ENCODE measurements at places on chromosomes 5 and 9.

GRCh38 chr5:1405539-1406530 is 39.4 kb downstream of the SLC6A3 start:
- no peak for DNase-seq

- DNase-seq, result no peak
Measured at GRCh38 chr9:101705135-101705661, 33.2 kb downstream of the GRIN3A start.

GRCh38 chr5:176659860-176660461 is 12.7 kb downstream of the TSPAN17 start:
- DNase-seq, result no peak

DNA sequence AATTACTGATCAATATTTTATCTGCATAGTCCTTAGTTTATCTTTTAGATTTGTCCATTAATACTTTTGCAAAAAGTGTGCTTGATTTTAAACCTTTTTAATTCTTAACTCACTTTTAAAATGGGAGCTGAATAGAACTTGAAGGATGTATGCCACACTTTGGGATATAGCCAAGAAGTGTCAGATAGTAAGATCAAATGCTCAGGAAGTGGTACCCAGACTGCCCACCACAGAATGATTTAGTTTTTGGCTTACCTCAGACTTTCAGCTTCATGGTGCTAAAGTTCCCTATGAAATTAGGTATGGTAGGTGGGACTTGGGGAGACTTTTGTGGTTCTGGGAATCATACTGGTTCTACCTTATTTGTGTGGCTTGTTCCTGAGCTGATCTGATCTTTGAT is 14.7 kb downstream of the FOCAD start:
- no peak for DNase-seq

DNA sequence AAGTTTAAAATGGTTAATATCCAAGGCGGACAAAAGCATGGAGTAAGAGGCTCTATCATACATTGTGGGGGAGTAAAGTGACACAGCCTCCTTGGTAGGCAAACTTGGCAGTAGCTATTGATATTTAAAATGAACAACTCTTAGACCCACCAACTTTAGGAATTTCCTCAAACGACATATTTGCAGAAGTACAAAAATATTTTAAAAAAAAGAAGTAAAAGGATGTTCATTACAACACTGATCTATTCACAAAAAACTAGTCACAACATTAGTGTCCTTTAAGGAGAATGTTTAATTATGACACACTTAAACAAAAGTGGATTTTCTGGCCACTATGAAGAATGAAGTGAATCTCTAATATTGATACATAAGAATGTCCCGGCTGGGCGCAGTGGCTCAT is 1.7 kb downstream of the ALG2 start:
- no peak for DNase-seq

GRCh38 chr5:139705191-139705590 is 57.0 kb downstream of the CXXC5 start:
- DNase-seq, result no peak

DNA sequence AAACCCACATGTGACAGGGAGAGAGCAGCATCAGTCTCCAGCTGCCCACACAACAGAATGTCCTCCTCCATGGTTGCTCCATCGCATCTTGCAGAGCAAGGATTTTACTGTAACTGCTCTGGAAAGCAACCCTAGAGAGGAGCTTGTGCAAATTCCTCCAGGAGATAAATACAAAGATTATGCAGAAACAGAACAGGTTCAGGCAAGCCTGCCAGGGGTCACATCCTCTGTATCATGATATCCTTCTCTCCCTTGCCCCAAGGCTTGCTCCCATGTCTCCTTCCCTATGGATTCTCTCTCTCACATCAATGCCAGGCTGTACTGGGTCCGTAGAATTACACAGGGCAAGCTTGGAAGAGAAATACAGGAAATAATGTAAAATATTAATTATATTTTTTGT is 226.0 kb downstream of the MPDZ start:
- no peak for DNase-seq

Measured in NCI-H2081 treated with DMSO at 0.1 percent for 48 hours (cell line).